Activated T-cell treated with anti-CD3 and anti-CD28 coated beads, Interleukin-2, amount 50 U/mL, for 48 hours (primary cell): ENCODE measurements at places on chromosomes 1 and 21.

- DNase-seq = no peak
These were observed 723 bp upstream of the GNAI3 start for GRCh38 chr1:109547463-109548320.

- DNase-seq = no peak
These were observed 2.0 kb upstream of the TRAPPC3 start for GRCh38 chr1:36151134-36151844.

DNA sequence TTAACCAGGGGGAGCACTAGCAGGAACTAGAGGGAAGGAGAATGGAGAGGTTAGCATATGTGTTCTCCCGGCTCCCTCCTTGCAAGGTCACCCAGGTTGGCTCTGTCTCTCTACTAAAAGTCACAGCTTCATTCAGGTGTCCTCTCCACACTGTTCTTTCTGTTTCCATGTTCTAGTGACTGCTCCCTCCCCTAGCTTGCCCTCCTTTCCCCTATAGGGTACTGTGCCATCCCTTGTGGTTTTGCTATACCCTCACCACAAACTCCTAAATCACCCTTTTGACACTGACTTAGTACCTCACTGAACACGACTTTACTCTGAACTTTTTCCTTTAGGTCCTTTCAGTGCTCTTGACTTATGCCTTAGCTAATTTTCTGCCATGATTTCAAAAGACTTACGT, 389.3 kb downstream of the ST6GALNAC3 start:
- DNase-seq = no peak

DNA sequence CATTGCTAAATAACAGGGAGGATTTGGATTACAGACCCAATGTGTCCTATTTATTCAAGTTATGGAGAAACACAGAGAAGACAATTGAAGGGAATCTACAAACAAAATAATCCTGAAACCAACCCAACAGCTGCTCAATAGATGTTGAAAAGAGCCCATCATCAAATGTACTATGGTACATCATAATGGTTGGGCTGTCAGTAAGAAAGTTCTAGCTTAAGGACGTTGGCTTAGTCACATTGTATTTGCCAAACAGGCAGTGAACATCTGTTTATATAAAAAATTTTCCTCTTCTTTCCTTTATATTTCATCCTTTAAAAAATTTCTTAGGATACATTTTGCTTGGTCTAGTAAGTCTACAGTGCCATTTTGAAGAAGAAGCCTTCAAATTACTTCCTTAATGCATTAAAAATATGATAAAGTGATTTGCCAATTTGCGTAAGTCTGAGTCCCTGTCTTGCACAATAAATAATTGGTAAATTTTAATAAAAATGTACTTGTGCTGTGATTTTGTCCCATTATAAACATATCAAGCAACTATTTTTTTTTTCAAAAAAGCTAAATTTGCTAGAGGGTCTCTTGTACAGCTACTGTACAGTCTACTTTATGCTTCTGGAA, 14.4 kb downstream of the MAP3K7CL start:
- no peak for DNase-seq

GRCh38 chr21:44989943-44990780, 50.3 kb downstream of the SLX9 start:
- DNase-seq = no peak

DNA sequence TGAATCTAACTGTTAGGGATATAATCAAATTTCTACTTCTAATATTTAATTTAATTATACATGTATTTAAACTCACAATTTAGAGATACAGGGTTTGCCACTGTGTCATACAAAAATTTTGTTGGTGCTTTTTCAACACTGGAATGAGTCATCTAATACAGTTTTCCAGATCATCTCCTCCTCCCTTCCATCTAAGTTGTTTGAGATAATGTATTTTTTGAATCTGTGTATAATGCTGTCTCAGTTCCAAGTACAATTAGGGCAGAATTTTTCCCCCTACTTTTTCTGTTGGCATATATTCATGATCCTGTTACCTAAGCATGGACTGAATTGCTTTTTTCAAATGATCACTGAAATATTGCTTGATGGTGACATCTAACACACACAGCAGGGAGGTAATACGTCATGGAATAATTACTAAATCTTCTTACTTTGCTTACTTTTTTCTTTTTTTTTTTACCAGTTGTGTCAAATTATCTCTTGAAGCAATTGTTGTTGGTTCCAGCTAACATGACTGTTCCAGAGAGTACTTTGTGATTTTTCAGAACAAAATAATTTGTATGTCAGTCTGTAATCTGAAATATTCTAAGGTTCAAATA, 146.0 kb downstream of the MAGI3 start:
- DNase-seq = no peak

DNA sequence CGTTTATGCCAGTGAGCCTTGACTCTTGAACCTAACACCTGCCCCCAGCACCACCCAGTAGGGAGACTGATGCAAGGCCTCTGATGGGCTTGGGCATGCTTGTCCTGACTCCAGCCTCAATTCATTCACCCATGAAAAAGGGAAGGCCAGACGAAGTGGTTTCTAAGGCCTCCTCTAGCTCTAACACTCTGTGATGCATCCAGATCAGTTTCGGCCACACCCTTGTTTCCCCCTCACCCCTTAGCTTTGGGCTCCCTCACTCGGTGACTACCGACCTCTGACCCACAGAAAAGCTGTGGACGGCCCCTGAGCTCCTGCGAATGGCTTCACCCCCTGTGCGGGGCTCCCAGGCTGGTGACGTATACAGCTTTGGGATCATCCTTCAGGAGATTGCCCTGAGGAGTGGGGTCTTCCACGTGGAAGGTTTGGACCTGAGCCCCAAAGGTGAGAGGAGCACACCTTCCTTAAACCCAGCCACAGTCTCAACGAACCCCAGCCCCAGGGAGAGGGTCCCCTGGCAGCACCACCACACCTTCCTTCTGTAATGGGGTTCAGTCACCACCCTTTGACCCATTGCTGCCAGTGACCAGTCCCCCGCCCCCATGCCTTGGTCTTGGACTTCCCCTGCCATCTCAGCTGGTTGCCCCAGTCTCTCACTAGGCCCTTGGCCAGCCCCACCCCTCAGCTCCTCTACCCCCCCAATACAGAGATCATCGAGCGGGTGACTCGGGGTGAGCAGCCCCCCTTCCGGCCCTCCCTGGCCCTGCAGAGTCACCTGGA, 9.0 kb downstream of the NPR1 start:
- DNase-seq = no peak

- DNase-seq = no peak
These were observed 35.0 kb downstream of the ARHGEF10L start for GRCh38 chr1:17574516-17574915.

- no peak for DNase-seq
These were observed 1.8 kb downstream of the TTLL10 start for GRCh38 chr1:1175221-1176062.

GRCh38 chr1:2961081-2961480, 60.2 kb upstream of the ACTRT2 start:
- no peak for DNase-seq

DNA sequence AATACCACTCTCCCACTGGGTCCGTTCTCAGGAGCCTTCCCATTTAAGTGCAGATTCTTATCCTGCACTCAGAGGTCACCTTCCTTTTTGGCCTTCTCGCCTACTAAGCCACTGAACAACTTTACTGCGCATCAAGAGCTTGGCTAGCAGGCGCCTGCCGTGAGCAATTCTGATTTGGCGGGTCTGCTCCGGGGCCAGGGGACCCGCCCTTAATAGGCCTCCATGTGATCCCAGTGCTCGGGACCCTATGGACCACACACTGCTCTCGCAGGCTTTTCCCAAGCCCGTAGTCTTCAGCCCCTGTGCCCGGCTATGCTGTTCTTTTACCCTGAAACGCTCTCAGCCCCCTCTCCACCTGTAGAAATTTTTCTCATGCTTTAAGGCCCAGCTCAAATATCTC, 45.1 kb downstream of the BCL9 start:
- no peak for DNase-seq

GRCh38 chr21:17554679-17555465, 42.0 kb downstream of the CXADR start:
- DNase-seq = no peak

DNA sequence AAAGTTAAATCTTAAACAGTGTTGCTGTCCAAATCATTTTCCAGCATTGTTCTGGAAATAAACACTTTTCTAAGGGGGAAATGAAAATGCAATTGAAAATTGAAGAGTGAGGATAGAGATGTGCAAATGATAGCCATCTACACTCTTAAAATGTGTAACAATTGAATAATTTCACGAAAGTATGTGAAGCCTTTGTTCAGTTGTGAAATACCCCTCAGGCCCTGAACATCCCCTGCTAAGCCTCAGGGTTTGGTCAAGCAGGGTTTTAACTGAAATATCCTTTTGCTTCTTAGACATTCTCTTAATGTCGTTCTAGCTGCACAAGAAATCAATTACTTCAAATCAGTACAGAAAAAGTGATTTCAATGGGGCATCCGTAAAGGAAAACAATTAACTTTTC, 65.9 kb upstream of the DYNLT5 start:
- DNase-seq = no peak

DNA sequence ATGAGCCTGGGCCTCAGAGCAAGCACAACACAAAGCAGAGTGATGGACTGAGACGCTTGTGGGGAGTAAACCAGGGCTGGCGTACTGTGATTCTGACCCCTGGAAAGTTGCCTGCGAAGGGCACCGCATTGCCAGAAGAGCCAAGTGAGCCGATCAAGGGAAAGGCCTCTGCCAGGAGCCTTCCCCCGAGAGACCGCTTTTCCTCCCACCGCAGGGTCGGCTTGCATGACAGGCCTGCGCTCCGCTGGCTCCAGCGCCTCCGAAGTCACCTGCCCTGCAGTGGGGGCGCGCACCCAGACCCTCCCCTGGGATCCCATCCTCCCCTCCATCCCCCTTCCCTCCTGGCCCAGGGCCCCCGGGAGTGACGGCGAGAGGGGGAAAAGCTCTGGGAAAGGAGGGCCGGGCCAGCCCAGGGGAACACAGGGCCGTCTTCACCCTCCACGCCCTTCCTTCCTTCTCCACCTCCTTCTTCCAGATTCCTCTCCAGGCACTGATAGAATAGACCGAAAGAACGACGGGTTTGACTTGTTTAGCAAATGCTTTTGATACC, 165.0 kb downstream of the TRIM33 start:
- DNase-seq = no peak

- no peak for DNase-seq
These were observed 918 bp upstream of the RASAL2 start for GRCh38 chr1:178092878-178093493.
